ENCODE measurements at places on chromosomes 5 and 9.

DNA sequence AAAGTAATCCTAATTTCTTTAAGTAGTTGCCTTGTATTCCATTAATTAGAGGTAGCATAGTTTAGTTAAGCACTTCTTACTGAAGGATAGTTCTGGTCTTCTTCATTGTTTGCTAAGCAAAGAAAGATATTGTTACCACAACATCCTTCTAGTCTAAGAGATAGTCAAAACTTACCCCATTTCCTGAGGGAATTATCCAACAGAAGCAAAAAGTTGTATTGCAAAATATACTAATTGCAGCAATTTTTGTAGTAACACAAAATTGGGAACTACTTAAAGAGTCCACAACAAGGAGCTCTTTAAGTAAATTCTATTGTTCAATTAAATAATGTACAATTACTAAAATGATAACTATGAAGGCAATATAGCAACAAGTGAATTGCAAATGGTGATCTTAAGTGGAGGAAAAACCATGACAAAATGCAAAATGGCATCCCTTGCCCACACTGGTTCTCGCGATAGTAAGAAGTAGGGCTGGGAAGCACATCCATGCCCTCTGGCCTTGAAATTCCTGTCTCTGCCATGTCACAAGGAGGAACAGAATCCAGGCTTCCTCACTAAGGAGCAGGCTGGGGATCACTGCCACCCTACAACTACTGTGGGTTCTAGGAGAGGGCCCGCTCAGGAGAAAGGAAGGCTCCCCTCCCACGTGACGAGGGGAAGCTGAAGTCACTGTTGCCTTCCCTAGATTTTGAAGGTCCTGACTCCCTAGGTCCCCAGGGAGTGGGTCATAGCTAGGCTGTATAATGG is 23.3 kb upstream of the MEGF9 start:
- no peak for DNase-seq

- DNase-seq: no peak
Measured at GRCh38 chr9:110447476-110447875, 109.8 kb upstream of the TXNDC8 start.

- DNase-seq: no peak
Measured at GRCh38 chr9:129138144-129138462, 26.9 kb downstream of the PTPA start.

DNA sequence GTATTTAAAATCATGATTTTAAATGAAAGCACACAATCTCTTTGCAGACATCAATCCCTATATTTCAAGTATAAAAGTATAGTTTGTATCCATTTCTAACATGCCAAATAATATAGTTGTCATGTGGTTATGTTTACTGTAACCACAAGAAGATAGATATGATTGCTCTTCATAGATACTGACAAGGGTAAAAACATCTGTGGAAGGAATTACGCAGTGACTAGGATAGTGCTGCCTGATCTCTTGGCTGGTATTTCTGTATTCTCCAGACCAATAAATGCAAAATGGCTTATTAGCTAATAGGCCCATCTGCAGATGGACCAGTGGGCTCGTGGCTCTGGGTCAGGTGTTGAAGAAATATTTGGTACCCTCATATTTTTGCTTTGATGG is 34.9 kb upstream of the FBN2 start:
- no peak for DNase-seq

- no peak for DNase-seq
Measured at GRCh38 chr9:133658442-133659431, 22.6 kb downstream of the DBH start.

DNA sequence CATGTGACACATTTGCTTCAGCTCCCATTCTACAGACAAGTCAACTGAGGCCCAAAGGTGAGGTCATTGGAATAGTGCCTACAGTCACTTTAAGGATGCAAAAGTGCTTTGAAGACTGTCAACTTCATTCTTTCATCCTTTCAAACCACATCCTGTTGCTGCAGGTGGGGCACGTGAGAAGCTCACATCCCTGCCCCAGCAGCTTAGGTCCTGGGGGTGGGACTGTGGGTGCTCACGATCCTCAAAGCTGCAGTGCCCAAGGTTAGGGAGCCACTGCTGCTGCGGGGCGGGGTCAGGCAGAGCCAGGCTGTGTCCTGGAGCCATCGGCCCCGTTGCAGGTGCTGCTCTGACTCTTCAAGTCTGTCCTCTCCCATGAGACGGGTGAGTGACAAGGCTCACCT is 57.9 kb upstream of the IER5L start:
- no peak for DNase-seq

GRCh38 chr9:105191508-105192121 is 52.8 kb upstream of the SLC44A1 start:
- DNase-seq: no peak

- no peak for DNase-seq
Measured at GRCh38 chr9:20863945-20864344, 167.5 kb downstream of the HACD4 start.

- DNase-seq: no peak
Measured at GRCh38 chr5:123617561-123617960, 105.6 kb downstream of the CSNK1G3 start.

DNA sequence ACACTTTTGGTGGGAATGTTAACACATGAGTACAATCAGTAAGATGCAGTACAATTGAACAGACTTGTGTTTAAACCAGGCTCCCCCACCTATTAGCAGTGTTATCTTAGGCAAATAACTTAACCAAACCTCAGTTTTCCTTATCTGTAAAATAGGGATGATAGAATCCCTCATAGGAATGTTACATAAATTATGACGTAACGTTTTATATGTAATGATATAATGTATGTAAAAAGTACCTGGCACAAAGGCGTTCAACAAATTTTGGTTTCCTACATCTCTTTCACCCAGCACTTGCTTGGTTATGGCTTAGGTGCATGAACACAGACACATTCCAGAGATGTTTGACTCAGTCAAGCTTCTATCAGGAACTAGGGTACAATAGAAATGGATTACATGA is 26.7 kb upstream of the IL33 start:
- DNase-seq: no peak

GRCh38 chr5:60295423-60295822 is 401.9 kb upstream of the PDE4D start:
- DNase-seq: no peak

- peak; percentile 60 for DNase-seq
Measured at GRCh38 chr5:141560725-141561483, 57.9 kb downstream of the DIAPH1 start.

DNA sequence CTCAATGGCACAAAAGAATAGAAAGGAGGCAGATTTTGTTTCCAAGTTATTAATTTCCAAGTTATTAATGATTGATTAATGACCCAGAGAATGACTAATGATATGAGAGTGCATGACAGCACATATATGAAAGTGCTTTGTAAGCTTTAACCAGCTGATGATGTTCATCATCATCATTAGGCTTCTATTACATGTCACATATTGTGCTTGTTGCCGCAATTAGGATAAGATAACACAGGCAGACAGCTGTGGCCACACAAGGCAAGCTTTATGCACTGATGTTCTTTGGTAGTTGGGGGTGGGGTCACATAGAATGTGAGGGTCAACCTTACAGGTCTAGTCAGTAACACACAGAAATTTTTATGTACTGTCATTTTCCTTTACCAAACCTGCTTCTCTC is 219.7 kb downstream of the TRPM3 start:
- DNase-seq: no peak

- no peak for DNase-seq
Measured at GRCh38 chr5:147017191-147017590, 138.6 kb upstream of the PPP2R2B start.

DNA sequence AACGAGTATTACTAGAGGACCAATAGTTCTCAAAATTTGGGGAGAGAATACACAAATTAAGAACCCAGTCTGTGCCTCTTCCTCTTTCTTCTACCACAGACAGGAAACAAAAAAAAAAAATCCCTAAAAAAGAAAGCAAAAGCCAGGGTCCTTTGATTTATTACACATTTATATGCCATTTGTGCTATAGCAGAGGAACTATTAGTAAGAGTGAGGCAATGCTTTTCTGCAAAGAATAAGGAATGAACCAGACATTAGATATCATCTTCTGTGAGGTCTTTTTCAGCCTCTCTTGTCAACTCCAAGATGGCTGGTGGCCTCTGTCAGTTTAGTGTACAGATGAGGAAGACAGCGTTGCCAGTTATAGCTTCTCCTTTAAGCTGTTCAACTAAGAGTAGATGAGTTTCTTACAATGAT is 127.6 kb downstream of the RFX3 start:
- no peak for DNase-seq

GRCh38 chr5:145697251-145697990 is 137.7 kb downstream of the PRELID2 start:
- DNase-seq: no peak

DNA sequence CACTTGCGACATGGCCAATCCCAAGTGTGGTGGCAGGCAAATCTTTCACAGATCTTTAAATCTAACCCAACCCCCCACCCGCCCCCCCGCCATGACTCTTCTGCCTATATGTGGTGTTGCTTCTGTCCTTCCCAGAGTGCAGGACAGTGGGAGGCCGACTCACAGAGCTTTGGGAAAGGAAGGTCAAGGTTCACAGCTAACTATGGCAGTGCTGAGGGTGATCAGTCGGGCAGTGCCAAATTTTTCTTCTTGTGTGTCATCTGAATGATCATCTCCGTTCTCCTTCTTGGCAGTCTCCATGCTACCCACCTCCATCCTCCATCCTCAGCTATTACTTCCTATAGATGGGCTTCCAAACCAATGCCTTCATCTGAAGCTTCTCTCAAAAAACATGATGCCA is 129.0 kb upstream of the NFIB start:
- no peak for DNase-seq

GRCh38 chr9:2299843-2300205 is 284.7 kb downstream of the SMARCA2 start:
- peak; percentile 7 for DNase-seq

- no peak for DNase-seq
Measured at GRCh38 chr9:14616188-14616982, 76.8 kb downstream of the ZDHHC21 start.

DNA sequence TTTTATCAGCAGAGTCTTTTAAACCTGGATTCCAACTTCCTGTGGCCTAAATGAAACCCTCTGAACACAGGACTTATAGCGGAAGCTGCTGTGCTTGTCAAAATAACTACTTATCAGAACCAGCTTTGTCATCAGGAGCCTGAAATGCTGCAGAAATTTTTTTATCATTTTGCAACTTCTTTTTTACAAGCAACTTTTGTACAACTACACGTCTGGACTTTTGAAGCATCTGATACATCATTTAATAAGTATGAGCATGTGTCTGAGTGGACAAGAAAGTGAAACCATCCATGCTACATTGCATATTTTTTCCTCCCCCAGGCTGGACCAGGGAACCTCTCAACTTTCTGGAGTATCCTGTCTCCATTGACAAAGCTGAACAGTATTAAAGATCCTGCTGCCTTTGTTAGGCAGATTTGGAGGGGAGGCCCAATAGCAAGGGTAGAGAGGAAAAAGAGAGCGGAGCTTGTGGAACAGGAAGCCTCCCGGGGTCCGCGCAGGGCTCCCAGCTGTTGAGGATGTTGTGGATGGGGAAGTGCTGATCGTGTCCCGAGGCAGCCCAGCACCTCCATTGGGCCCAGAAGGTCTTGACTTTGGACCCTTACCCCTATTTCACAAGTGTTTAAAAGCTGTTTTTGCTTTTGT is 196.6 kb downstream of the MSX2 start:
- DNase-seq: no peak

DNA sequence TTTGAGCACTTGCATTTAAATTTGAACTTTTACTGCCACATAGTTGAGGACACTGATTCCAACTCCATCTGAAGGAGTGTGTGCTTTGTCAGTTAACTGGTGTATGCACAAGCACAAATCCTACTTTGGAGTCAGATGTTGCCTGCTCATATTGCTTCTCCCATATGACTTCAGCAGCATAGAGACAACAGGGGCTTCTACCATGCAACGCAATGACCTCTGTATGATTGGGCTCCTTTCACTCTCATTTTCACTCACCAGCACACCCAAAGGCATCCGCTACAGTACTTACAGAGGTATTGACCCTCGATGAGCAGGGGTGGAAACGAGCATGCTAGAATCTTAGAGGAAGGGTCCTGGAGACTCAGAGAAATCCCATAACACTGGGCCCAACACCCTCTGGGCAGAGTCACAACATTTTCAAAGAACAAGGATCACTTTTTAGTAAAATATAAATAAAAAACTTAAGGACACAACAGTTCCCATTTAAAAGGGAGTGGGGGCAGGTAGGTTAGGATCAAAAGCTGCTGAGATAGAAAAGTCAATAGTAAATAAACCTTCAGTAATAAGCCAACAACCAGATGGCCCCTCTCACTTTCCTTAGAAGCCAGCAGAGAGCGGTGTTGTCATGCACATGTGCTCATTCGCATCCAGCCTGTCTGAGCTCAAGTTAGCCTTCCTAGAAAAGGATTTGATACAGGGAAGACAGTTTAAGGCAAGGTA is 203.8 kb downstream of the SNCAIP start:
- peak; percentile 8 for DNase-seq

GRCh38 chr5:139796061-139796806 is 626 bp downstream of the PSD2 start:
- no peak for DNase-seq

GRCh38 chr5:66912787-66913186 is 283.8 kb downstream of the CD180 start:
- DNase-seq: no peak

DNA sequence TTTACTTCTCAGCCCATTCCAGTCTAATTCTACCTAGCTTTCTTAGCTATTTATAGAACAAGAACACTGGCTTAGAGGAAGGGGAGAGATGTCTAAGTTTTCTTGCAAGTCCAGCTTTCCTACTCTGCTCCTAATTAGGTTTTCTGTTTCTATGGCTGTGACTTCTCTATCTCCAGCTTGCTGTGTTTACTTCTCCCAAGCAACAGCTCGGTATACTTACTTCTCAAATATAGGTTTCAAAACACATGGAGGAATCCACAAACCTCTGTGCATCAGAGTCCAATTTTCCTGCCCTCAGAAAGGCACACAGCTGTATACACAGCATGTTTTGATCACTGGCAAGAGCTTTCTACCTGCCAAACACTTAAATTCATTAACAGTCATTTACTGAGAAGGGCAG is 17.4 kb upstream of the HMGCR start:
- no peak for DNase-seq

DNA sequence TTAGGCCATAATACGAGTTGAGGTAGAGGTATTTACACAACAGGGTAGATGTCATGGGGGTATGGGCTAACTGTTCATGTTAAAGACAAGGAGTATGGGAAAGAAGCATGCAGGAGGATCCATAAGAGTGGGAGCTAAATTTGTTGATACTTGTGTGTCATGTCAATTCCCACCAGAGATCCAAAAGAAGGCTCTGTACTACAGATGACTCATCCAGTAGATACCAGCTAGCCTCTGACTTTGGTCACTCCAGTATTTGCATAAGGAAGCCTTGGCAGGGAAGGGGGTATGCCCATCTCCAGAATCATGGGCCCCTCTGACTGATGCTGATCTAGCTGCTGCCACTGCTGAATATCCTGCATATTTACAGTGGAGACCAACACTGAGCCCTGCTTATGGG is 743.7 kb upstream of the GRAMD2B start:
- no peak for DNase-seq

GRCh38 chr5:160092960-160093707 is 26.1 kb downstream of the PWWP2A start:
- no peak for DNase-seq
